ENCODE measurements at places on chromosomes 6 and 20. TPM values are rescaled to one million over a fixed set of nuclear protein-coding genes. Genes with fewer than 3 reads are reported as not detected.
A peak's percentile ranks its signal among the peaks of the same experiment; 100 is the strongest.

DNA sequence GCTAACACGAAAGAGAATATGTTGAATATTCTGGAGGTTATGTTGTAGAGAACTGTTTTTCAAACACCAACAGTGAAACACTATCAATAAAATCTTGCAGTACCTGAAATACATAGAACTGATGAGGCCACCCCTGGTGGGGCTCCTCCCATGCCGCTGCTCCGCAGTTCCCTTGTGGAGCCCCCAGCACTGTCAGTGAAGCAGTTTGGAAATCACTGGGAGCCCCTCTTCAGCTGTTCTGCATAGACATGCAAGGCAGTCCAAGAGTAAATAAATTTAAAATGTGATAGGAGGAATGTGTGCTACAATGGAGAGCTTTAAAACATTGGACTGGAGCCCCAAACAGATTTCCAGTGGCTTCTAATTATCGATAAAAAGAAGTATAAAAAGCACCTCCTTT lies 189.4 kb downstream of the FNDC1 start:
- H3K27me3 ChIP-seq, result no peaks in the 10 kb centered on the region
- H3K4me1 ChIP-seq, result no peaks in the 10 kb centered on the region
- no peak overlapping the region for H3K4me3 ChIP-seq

GRCh38 chr6:29345380-29345779 lies 23.3 kb downstream of the OR5V1 start:
- H3K4me1 ChIP-seq, result no peaks in the 10 kb centered on the region
- no peaks in the 10 kb centered on the region for H3K27me3 ChIP-seq
- no peaks in the 10 kb centered on the region for H3K36me3 ChIP-seq
- no peak for DNase-seq
- no peak overlapping the region for H3K27ac ChIP-seq

GRCh38 chr6:159172091-159172491 lies 2.9 kb downstream of the FNDC1 start:
- H3K36me3 ChIP-seq, result no peaks in the 10 kb centered on the region
- H3K4me1 ChIP-seq, result no peaks in the 10 kb centered on the region
- DNase-seq, result no peak
- H3K27ac ChIP-seq, result no peak overlapping the region
- no peaks in the 10 kb centered on the region for H3K27me3 ChIP-seq
- H3K4me3 ChIP-seq, result no peak overlapping the region

- no peak overlapping the region for H3K27ac ChIP-seq
- H3K4me1 ChIP-seq, result no peaks in the 10 kb centered on the region
- no peak overlapping the region for H3K4me3 ChIP-seq
Measured at GRCh38 chr20:10893321-10893720, 219.5 kb upstream of the JAG1 start.

PBX2 gene
- total RNA-seq, result 66.0 TPM

GRCh38 chr20:33531885-33532284 lies 42.0 kb downstream of the CBFA2T2 start:
- no peaks in the 10 kb centered on the region for H3K36me3 ChIP-seq
- peaks cover 3% of the 10 kb centered on the region for H3K4me1 ChIP-seq
- no peak overlapping the region for H3K27ac ChIP-seq
- DNase-seq, result no peak
- H3K4me3 ChIP-seq, result no peak overlapping the region

- H3K4me1 ChIP-seq, result no peaks in the 10 kb centered on the region
- no peaks in the 10 kb centered on the region for H3K36me3 ChIP-seq
Measured at GRCh38 chr6:330948-331347, 38.7 kb downstream of the DUSP22 start.

APCDD1L gene
- total RNA-seq, result 1.7 TPM

DNA sequence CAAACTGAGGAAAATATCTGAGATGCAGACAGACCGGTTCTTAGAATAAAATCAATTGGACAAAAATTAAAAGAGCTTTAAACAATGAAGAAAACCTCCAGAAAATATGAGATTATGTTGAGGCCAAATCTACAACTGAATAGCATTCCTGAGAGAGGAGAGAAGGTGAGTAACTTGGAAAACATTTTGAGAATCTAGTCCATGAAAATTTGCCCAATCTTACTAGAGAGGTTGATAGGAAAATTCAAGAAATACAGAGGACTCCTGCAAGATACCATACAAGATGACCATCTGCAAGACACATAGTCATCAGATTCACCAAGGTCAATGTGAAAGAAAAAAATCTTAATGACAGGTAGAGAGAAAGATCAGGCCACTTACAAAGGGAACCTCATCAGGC lies 437.7 kb upstream of the ADGRB3 start:
- no peaks in the 10 kb centered on the region for H3K27me3 ChIP-seq
- no peaks in the 10 kb centered on the region for H3K4me1 ChIP-seq
- H3K27ac ChIP-seq, result no peak overlapping the region
- no peaks in the 10 kb centered on the region for H3K36me3 ChIP-seq

GRCh38 chr20:43925215-43925614 lies 10.6 kb downstream of the TOX2 start:
- H3K4me3 ChIP-seq, result no peak overlapping the region
- peak; percentile 50 for DNase-seq
- no peaks in the 10 kb centered on the region for H3K36me3 ChIP-seq
- H3K4me1 ChIP-seq, result no peaks in the 10 kb centered on the region

ABHD16B gene
- total RNA-seq, result not detected

GRCh38 chr6:117472667-117473066 lies 9.8 kb upstream of the DCBLD1 start:
- no peak overlapping the region for H3K4me3 ChIP-seq
- H3K36me3 ChIP-seq, result no peaks in the 10 kb centered on the region
- DNase-seq, result no peak
- no peaks in the 10 kb centered on the region for H3K27me3 ChIP-seq
- no peaks in the 10 kb centered on the region for H3K4me1 ChIP-seq

MUCL3 gene
- total RNA-seq, result not detected

PTK6 gene
- 0.19 TPM for total RNA-seq

DNA sequence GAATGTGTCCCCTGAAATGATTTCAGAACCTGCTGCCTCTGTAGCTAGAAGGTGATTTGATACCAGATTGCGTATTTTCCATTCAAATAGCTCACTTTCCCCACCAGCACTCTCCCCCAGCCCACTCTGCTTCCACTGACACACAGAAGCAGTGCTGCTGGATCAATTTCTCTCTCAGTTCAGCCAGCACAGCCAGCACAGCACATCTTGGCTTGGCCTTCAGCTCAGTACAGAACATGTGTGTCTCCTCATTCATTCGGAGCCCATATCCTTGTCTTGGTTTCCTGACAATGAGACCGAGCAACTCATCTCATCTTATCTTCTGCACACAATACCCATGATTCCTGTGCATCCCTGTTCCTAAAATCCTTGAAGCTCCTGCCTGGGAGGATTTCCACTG lies 33.8 kb upstream of the CD83 start:
- H3K27me3 ChIP-seq, result no peaks in the 10 kb centered on the region
- no peaks in the 10 kb centered on the region for H3K4me1 ChIP-seq
- H3K27ac ChIP-seq, result no peak overlapping the region

MYLK2 gene
- 0.30 TPM for total RNA-seq

TNFRSF21 gene
- 3.7 TPM for total RNA-seq

DNA sequence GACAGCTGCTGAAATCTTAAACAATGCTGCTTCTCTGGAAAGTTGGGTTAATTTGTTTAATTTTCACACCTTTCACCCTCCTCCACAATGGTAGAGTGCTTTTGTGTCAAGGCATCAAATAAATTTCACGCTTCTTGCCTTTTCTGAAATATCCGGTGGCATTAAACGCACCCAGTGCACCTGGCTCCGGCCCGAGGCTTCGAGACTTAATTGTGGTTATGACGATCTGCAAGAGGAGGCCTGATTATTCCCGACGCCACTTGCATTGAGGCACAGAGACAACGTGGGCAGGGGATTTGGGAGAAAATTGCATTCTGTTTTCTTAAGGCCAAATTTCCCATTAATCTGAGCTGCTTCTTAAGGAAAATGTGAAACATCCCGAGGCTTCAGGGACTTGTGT lies 152.2 kb downstream of the CDH4 start:
- DNase-seq, result peak; percentile 52
- H3K27me3 ChIP-seq, result no peaks in the 10 kb centered on the region
- H3K27ac ChIP-seq, result no peak overlapping the region

CLIC5 gene
- 9.2 TPM for total RNA-seq

DNA sequence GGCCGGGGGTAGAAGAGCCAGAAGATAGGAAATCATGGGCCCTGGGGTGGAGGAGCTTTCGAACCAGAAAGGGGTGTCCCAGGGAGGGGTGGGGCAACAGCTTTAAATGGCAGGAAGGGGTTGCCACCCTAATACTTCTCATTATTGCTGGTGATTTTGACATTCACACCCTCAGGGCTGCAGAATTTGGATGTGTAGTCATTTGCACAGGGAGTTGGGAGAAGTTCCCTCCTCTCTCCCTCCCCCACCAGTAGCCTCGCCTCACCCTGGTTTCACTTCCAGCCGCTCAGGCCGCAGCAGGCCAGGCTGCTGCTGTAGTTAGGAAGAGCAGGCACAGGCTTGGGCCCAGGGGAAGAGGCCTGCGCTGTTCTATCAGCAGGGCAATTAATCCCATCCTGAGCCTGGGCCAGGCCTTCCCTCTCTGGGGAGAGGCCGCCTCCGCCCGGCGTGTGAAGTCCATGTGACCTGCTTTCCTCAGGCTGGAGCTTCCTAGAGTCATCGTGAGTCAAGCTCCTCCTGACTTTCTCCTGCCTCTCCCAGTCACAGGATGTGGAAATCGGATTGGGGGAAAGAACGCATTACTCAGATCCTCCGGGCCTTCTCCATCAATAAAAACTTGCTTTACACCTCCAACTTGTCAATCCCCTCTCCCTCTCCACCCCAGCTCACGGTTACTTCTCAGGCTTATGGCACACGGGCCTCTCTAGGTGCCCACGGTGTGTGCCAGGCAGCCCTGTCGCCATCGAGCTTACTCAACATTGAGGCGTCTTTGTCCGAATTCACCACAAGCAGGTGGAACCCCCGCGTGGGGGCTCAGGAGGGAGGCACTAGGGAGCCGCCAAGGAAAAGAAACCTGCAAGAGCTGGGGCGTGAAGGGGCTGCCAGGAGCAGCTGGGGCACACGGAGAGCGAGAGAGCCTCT lies 7.8 kb downstream of the ADTRP start:
- H3K27ac ChIP-seq, result no peak overlapping the region
- DNase-seq, result peak; percentile 96
- no peaks in the 10 kb centered on the region for H3K36me3 ChIP-seq
- no peaks in the 10 kb centered on the region for H3K27me3 ChIP-seq
- no peak overlapping the region for H3K4me3 ChIP-seq

ARHGAP40 gene
- total RNA-seq, result not detected

DNA sequence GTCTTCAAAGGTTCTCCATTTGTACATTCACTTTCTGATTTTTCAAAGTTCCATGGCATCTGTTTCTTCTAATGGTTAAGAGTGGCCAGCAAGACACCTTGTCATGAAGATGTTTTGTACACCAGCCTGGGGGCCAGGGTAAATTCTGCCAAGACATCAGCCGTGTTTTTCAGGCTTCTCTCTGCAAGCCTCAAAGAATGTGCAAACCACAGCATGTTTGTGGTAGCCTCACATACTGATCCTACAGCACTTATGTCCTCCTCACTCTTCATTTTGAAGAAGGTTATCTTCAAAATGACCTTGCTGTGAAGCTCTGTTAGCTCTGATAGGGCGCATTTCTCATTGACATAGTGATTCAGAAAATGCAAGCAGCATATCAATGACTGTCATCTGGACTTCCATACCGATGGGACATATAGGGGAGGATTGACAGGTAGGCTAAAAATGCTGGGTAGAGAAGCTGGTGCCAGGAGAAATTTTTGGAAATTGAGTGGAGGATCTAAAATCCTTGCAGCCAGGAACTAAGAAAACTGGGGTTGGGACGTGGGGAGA lies 59.3 kb upstream of the SPTLC3 start:
- H3K4me3 ChIP-seq, result no peak overlapping the region
- no peak for DNase-seq
- no peaks in the 10 kb centered on the region for H3K4me1 ChIP-seq
- no peaks in the 10 kb centered on the region for H3K36me3 ChIP-seq
- no peaks in the 10 kb centered on the region for H3K27me3 ChIP-seq
- no peak overlapping the region for H3K27ac ChIP-seq

GRCh38 chr6:89528866-89529265 lies 95.9 kb downstream of the ANKRD6 start:
- H3K27ac ChIP-seq, result no peak overlapping the region
- no peaks in the 10 kb centered on the region for H3K27me3 ChIP-seq

DNA sequence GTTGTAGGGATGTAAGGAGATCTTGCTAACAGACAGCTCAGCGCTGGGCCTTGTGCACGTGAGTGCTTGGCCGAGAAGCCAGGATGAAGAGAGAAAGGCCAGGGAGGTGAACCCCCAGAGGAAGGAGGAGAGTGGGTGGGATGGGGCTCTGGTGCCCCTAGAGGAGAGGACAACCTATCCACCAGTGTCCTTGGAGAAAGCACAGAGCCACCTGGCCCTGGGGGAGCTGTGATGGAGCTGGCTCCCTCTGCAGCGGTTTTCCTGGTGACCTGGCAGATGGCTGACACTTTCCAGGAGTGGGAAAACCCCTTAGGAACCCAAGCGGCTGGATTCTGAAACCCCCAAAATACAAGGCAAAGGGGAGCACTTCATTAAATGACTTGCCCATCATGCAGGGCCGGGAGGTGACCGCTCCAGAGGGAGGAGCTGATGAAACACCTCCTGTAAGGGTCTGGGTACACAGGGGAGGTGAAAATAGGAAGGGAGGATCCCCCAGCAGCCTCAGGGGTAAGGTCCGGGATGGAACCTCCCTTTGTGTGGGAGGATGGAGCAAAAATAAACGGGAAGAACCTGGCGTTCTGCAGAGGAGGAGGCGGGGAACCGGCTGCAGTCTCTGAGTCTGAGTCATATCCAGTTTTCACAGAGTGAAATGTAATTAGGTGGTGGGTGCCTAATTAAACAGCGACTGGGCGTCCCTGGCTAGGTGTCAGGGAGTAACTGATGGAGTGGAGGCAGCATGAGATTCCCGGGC lies 80.4 kb downstream of the SULF2 start:
- no peaks in the 10 kb centered on the region for H3K4me1 ChIP-seq
- no peak for DNase-seq
- H3K4me3 ChIP-seq, result no peak overlapping the region
- H3K27ac ChIP-seq, result no peak overlapping the region
- H3K27me3 ChIP-seq, result no peaks in the 10 kb centered on the region

Data from aorta (tissue), 5 donors.